ENCODE measurements at places on chromosomes 3 and 15.
A peak's percentile ranks its signal among the peaks of the same experiment; 100 is the strongest.

DNA sequence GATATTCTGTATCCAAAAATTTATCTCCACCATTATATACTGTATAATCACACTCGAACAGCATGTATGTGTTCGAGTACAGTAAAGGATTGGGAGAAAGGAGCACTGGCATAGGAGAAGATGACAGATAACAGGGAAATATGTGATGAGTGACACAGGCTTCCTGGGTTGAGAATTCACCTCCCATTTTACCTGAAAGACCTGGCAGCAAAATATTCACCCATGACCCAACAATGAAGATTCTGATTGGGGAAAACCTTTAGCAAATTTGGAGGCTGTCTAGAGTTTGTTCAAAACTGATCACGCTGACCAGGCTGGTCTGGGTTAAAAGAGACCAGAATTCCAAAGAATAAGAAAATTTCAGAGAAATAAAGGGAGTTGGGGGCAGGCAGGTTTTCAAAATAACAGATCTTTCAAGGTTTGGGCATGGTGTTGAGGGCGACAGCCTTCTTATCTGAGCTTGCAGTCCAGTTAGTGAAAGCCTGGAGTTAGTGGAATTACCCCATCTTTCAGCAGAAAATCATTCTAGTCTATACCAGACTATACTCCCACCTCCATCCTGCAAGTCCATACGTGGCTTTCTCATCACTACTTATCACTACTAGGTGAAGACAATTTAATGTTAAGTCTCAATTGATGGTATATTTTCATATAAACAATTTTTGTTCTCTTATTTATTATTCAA lies 42.8 kb upstream of the RSL24D1 start:
- no peak for DNase-seq

DNA sequence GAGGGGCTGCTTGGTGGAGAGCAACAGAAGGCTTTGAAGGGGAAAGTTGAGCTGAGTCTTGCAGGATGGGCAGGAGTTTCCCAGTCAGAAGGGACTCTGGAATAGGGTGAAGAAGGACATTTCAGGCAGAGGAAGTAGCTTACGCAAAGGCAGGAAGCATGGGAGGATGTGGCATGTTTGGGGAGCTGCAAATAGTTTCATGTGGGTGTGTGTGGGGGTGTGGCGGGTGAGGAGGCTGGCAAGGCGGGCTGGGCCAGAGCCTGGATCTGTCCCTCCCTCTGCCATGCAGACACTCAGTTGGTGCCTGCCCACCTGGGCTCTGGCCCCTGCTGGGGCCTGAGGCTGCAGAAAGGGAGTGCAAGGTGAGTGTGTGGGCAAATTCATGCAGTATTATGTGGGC lies 10.4 kb downstream of the TEX264 start:
- no peak for DNase-seq

DNA sequence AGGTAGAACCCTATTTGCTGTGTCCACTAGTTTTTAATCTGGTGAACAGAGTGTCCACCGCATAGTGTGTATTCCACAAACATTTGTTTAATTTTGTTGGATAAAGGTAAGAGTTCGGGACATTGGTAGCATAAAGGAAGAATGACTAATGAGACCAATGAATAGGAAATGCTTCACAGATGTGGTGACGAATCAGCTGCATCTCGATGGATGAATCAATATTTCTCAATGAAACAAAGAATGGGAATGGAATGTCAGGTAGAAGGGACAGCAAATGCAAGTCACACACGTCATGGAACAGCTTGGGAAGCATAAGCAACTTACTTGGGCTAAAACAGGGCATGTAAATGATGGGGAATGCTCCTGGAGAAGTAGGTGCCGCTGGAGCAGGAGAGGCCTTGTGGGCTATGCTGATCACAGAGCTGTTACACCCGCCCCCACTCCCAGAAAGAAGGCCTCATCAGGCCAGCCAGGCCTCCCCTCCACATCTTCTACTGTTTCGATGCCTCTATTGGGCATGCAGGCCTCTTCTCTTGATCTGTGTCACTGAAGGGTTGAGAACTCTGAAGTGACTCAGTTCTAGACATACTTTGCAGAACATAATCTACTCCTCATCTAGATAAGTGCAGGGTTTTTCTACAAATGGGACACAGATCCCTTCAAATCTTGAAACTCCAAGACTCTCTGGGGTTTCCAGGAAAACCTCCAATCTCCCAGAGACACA lies 120.0 kb upstream of the GADL1 start:
- no peak for DNase-seq

DNA sequence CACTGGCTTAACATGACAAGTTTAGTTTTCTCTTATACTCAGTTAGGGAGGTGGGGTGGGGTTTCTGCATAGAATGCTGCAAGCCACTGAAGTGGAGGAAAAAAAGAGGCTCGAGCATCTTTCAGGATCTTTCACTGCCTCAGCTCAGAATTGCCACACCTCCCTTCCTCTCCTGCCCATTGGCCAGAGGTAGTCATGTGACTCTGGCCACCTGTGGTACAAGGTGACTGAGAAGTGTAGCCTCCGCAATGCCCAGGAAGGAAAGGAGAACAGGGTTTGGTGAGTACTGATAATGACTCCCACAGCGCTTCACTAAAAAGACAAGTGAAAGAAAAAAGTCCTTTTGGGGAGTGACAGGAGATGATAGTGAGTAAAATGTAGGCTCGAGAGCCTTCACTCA lies 124.3 kb upstream of the TRIM42 start:
- DNase-seq, result no peak

DNA sequence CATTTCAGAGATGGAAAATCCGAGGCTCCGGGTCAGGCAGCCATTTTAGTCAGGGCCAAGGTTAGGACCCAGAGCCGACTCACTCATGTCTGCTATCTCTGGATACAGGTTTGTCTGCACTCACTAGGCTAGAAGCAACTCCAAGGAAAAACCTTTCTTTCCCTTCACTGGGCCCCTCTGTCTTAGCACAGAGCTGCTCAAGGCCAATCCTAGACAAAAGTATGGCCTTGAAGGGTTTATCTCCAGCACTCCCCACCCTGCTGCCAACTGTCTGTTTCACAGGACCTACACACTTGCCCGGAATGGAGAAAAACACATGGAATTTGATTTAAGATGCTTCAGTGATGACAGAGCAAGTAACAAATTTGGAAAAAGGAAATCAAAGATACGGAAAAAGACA lies 25.6 kb downstream of the ACAN start:
- DNase-seq, result no peak

- DNase-seq, result no peak
Measured at GRCh38 chr3:131712662-131713061, 209.9 kb upstream of the MRPL3 start.

GRCh38 chr3:70885636-70886035 lies 573.2 kb upstream of the MDFIC2 start:
- DNase-seq, result no peak

DNA sequence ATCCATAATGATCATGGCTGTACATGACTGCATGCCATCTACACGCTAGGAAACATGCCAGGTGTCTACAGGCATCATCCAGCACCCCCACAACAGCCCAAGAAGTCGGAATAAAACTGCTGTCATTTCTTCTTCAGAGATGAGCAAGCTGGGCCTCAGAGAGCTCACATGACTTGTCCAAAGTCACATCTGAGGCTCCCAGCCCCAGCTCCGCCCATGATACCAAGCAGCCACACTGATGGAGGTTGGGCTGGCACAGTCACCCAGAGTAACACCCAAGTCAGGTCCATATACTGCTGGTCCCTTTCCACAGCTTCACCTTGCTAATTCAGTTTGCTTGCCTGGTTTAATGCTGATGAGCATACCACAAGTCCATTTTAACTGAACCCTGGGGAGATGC lies 116.6 kb downstream of the SEC22A start:
- DNase-seq, result no peak

DNA sequence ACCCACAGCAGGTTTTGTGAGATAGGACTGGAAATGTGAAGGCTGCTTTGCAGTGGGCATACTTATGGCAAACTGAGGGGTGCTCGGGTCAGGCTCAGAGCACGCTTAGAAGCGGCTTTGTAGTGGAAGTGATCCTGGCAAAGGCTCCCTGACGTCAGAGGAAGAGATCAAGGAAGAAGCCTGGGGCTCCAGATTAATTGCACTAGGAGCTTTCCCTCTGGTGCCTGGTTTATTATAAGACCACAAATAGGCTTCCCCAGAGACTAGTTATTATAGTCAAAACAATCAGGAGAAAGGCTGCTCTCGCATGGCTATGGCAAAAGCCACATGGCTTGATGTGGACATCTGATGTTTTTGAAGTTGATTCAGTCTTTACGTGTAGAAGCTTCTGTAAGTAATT lies 515.1 kb downstream of the GABRG3 start:
- peak; percentile 21 for DNase-seq

- DNase-seq, result no peak
Measured at GRCh38 chr15:101148166-101148880, 103.5 kb downstream of the CHSY1 start.

GRCh38 chr15:48828906-48829305 lies 18.0 kb upstream of the CEP152 start:
- DNase-seq, result no peak

GRCh38 chr3:148026009-148026588 lies 616.9 kb downstream of the ZIC1 start:
- DNase-seq, result no peak

DNA sequence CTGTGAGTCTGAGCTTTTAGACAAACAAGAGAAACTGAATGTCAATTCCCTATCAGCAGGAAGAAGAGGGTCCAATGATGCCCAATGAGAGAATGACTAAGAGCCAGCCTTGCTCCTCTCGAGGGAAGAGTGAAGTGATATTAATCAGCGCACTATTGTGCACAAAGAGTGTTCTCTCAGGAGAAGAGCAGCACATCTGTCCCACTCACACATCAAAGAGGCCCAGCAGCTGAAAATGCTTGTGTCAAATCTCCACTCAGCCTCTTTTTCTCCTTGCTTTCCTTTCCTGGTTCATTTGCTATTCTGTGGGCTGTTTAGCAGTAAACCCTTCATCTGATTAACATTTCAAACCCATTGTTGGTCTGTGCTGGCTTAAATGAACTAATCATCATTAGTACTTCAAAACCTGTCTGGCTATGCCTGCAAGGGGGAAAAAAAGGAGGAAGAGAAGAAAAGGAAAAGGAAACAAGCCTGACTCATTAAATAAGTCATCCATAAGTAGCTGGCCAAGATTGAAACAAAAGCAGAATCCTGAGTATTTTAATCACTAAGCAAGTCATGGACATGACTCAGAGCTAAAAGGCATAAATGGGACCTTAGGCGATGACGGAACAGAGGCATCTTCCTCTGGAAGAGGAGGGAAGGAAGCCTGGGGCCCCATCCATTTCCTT lies 912.7 kb downstream of the TUSC7 start:
- peak; percentile 51 for DNase-seq

DNA sequence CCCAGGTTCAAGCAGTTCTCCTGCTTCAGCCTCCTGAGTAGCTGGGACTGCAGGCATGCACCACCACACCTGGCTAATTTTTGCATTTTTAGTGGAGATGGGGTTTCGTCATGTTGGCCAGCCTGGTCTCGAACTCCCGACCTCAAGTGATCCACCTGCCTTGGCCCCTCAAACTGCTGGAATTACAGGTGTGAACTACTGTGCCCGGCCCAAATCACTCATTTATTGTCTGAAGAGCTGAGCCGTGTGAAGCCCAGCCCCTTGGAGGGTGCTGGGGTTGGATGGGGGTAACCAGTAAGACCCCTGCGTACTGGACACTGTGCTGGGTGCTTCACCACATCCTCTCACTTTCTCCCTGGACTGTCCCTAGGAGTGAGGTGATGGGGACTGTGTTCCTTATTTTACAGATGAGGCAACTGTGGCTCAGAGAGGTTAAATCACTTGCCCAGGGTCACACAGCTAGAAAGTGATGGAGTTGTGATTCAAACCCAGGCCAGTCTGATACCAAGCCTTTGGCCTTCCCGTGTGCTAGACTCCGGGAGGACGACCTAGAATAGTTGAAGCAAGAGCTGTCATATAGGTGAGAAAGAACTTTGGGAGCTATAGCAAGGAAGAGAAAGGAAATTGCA lies 41.7 kb upstream of the IREB2 start:
- DNase-seq, result no peak

DNA sequence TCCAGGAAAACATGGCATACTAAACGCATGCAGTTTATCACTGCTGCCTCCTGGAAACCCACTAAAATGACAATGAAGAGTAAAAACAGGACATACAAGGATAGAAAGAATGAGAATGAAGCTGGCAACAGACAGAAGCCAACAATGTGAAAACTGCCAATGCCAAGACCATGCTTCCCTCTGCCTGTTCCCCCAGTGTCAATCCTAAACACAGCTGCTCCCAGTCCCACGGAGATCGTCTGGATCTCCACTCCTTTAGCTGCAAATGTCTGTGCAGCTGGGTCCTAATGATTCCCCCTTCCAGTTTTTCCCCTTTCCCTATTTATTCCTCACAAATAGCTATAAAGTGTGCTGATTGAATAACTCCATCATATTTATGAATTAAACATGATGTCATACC lies 16.1 kb downstream of the LEO1 start:
- DNase-seq, result no peak

DNA sequence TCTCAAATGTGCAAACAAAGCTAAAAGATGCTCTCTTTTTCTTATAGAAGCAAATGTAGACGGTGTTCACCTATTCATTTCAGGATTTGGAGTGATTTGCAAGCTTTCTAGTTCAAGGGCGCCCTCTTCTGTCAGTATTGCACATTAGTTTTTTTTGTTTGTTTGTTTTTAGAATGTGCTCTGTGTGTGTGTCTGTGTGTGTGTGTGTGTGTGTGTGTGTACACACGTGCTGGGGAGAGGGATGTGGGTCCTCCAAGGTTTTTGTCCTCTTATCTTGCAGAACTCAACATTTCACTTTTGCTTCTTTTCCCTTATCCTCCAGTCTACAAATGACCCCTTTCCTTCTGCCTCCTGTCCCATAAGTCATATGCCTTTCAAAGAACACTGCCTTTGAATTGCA lies 23.5 kb downstream of the DNAH1 start:
- DNase-seq, result peak; percentile 42

DNA sequence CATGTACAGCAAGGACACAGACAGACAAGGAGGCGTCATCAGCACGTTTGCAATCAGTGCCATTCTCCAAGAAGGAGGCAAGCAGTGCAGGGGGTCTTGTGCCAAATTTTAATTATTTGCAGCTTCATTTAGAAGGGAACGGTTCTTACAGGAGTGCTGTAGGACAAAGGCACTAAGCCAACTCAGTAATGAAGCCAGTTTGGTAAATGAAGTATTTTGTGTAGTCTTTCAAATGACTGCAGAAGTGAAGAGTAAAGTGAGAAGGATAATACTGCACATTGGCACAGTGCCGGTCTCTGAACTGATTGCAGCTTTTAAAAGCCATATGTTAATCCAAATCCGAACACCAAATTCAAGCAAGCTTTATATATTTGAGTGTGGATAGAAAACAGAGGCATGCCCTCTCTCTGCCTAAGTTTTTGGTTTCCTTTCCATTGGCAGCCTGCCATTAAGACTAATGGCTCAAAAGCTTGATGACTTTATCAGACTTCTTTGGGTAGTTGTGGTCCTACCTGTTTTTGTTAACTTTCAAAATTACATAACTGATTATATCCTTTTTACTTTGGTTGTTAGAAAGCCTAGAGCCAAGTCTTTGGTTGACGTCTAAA lies 101.3 kb downstream of the SENP2 start:
- DNase-seq, result no peak

- no peak for DNase-seq
Measured at GRCh38 chr15:92843814-92844213, 56.3 kb upstream of the CHD2 start.

GRCh38 chr3:5299161-5299560 lies 111.7 kb downstream of the EDEM1 start:
- no peak for DNase-seq

GRCh38 chr15:38085114-38085513 lies 150.7 kb downstream of the TMCO5A start:
- DNase-seq, result no peak
